Stimulated activated CD4-positive, alpha-beta T cell treated with anti-CD3 and anti-CD28 coated beads, TNF-alpha, amount 100 ng/mL, for 24 hours (primary cell): ENCODE measurements at places on chromosomes 6 and 20.

DNA sequence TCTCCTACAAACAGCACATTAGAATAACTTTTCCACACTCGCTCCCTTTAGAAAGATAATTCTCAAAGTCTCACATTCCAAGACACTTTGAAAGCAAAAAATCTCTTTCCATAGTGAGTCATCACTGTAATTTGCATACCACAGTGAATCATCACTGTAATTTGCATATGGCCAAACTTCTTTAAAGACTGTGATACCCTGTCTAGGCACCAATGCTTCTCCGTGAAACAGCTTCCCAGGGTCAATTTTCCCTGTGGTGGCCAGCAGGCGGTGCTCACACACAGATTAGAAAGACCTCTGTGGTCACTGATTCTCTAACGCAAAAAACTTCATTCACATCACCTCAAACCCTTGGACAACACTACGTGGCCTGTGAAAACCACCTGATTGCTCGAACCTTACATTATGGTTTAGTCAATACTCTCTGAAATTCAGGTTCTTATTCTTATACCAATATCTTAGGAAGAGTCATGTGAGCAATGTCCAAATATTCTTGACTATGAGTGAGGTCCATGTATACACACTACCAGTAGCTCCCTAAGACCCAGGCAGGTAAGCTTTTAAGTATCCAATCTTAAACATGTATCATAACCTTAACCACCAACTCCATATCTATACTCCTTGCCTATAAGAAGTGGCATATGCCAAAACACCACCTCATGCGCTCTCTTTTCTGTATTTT is 78.5 kb upstream of the PHACTR1 start:
- peak; percentile 50 for DNase-seq

DNA sequence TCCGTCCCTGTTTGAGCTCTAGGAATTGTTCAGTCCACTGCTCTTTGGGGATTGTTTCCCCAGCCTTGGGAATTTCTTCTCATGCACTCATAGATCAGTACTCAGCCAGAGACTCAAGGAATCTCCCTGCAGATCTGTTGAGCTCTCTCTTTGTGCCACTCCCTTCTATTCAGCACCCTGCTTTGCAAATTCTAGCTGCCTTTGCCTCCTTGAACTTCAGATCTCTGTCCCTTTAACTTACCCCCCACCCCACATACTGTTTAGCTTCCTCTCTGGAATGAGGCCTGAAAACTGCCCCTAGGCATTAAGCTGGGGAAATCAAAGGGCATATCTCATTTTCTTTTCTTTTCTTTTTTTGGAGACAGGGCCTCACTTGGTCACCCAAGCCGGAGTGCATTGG is 30.5 kb downstream of the QRSL1 start:
- no peak for DNase-seq

DNA sequence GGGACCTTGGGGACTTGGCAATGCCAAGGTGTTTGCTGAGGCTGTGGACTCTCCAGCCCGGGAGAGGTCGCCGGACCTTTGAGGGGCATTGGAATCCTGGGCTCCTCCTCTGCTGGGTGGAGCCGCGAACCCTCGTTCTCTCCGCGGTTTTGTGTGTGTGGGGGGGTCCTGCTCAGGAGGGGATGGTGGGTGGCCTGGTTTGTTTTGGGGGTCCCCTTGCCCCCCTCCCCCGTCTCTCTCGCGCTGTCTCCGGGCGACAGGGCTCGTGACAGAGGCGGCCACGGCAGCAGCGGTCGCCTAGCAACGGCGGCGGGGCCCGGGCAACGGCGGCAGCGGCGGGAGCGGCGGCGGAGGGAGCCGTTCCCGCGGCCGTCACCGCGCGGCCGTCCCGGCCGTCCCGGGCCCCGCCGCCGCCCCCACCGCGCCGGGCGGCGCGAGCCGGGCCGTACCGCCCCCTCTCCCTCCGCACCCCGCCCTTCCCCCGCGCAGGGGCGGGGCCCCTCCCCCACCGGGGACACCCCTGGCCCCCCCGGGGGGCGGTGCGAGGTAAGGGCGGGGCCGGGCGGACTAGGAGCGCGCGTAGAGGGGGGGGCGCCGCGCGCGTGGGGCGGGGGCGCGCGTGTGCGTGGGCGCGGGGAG is 7.8 kb downstream of the SYNGAP1 start:
- DNase-seq: peak; percentile 54

DNA sequence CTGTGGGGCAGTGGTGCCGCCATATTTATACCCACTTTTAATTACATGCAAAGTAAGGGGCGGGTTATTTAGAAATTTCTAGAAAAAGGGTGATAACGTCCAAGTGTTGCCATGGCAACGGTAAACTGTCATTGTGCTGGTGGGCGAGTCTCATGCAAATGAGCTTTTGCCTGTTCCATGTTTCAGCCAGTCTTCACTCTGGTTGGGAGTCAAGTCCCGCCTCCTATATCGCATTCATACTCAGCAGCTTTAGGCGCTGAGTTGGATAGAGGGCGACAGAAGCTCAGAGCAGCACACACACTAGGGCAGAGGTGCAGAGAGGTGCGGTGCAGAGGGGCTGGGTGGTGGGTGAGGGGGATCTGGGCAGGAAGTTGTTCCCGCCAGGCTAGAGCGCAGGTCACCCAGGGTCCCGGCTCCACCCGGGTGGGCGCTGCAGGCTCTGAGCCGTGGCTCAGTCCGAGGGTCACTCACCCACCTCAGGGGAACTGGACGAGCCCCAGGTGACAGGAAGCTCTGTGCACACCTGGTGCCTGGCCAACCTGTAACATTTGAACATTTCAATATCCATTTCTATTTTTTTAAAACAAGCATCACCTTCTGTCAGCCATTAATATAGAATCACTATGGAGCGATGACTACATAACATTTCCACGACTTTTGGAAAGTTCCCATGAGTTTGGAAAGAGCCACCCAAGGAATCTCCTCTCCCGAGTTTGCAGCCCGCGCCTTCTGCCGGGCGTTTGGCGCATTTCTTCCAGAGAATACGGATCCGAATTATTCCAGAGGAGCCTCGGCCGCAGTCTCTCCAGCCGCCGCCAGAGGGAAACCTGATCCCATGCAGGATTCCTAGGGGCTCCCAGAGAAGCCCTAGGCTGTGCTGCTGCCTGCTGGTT is 89.1 kb upstream of the PHACTR3 start:
- DNase-seq: no peak

DNA sequence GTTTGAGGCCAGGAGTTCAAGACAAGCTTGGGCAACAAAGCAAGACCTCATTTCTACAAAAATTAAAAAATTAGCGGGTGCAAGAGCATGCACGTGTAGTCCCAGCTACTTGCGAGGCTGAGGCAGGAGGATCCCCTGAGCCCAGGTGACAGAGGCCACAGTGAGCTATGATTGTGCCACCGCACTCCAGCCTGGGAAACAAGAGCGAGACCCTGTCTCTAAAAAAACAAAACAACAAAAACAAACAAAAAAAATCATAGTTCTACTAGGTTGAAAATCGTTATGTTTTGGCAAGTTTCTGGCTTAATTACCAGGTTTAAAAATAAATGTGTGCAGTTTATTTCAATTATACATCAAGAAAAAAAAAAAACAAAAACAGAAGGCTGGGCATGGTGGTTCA is 2.6 kb downstream of the EIF2S2 start:
- no peak for DNase-seq

DNA sequence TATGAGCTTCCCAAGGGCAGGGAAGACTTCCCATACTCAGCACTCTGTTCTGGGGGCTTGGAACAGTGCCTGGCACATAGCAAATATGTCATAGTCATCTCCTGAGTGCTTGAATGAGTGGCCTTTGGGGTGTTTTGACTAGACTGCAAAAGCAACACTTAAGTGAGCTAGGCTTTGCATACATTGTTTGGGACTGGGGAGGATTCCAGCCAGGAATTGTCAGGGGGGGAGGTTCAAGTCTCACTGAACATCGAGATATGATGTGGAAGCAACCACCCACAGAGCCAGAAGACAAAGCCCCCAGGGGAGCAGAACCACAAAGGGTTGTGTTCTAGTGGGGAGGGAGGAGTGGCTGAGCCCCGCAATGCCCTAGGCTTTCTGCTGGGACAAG is 98.4 kb downstream of the SYCP2 start:
- no peak for DNase-seq

DNA sequence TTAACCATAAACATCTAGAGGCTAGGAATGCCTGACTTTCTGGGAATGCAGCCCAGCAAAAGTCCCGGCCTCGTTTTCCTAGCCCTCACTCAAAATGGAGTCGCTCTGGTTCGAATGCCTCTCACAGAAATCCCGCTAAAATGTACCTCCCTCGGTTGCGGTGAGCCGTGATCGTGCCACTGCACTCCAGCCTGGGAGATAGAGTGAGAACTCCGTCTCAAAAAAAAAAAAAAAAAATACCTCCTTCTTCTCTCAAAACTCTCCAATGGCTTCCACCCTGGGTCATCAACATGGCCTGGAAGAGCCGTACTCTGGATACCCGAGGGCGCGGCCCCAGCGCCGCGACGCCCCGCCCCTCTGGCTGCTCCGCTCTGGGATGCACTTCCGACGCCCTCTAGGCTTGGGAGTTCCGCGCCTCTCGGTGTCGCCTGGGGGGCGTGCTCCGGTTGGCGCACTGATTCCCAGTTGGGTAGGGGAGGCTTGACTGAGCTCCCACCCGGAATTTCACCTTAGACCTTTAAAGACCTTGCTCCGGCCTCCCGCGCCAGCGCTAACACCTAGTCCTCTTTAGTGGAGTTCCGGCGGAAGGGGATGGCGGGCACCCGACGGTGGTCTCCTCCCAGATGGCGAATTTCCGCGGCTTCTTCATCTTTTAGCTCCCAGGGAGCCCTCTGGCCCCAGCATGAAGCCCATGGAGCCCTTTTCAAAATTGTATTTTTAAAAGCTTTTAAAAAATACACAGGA is 12.3 kb downstream of the HMGN4 start:
- DNase-seq: no peak

- DNase-seq: no peak
Measured at GRCh38 chr6:167781868-167782267, 44.8 kb upstream of the AFDN start.

GRCh38 chr20:9574776-9575175 is 60.4 kb downstream of the LAMP5 start:
- DNase-seq: no peak

- no peak for DNase-seq
Measured at GRCh38 chr6:129269076-129269475, 386.1 kb downstream of the LAMA2 start.

DNA sequence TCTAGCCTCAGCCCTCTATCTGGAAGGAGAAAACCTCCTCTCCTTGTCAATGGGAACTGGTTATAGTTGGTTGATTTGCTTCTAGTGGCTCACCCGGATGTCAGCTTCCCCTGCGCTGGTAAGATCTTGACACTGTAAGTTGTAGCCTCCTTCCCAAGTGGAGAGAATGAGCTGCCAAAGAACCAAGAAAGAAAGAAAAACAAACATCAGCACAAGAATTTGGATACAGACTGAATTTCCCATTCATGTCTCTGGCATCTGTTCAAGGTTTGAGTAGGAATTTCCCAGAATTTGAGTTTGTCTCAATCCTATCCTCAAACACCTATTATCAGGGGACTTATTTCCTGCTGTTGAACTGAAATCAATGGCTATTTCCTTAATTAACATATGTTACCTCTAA is 44.1 kb downstream of the ELOVL2 start:
- DNase-seq: no peak

GRCh38 chr6:127302728-127303660 is 36.3 kb downstream of the RNF146 start:
- peak; percentile 5 for DNase-seq

DNA sequence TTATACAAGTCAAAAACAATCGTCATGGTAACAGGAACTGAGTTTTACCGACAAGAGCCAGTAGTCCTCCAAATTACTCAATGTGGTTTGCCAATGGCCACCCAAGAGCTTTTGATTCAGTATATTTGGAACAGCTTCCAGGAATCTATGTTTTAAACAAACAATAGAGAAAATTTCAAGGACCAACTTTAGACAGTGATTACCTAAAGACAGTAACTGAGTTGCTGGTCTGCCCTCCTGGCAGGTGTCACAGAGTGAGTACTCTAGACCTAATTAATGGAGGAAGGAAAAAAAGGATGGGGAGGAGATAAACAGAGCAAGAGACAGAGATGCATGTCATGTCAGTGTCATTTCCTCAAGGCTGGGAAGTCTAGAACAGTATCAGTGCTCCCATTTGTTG is 361.3 kb upstream of the BTBD3 start:
- DNase-seq: no peak

DNA sequence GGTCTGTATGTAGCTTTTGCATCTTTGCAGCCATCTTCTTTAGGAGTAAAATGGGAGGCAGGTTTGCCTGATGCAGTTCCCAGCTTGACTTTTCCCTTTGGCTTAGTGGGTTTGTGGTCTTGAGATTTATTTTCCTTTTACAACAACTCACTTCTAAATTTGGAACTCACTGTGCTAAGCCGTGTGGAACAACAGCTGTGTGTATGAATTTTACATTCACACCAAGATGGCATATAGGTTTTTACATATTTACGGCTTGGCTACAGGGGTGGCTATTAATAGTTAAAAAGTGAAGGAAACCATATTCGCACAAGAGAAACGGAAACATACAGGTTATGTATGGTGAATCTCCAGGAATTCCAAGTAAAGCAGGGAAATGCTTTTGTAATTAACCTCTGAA is 2.5 kb downstream of the TTLL2 start:
- DNase-seq: no peak

GRCh38 chr6:41872147-41872546 is 23.0 kb downstream of the USP49 start:
- no peak for DNase-seq

DNA sequence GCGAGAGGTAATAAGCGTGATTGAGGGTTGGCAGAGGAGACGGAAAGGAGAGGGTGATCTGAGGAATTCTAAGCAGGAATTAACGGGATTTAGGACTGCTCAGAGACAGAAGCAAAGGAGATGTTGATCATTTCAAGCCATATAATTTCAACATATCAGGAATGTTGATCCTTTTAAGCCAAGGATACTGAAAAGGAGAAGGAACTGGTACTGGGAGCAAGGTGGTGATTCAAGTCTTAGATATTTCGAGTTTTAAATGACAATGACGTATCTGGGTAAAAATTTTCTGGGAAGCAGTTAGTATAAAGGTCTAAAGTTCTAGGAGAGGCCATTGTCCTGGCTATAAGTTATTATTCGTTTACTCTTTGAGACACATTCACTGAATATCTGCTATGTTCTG is 91.3 kb upstream of the OGFRL1 start:
- DNase-seq: no peak

GRCh38 chr6:44530209-44530909 is 142.9 kb downstream of the CDC5L start:
- DNase-seq: no peak

DNA sequence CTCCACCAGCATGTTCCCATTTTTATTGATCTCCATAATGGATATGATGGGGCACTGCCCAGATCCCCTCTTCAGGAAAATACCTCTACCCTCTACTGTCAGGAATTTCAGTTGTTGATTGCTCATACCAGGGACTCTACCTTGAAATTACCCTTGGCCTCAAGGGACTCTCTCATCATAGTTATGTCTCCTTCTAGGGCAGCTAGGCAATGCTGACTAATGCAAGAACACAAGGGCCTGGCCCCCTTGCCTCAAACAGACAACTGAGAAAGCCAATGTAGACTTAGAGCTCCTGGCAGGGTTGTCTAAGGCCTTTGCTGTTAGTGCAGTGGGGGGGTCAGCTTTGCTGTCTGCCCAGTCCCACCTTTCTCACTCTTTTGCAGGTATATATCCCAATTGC is 493.1 kb downstream of the BTBD3 start:
- DNase-seq: no peak
